ENCODE measurements at places on chromosomes 11 and 22. TPM values are rescaled to one million over a fixed set of nuclear protein-coding genes. Genes with fewer than 3 reads are reported as not detected.

Gene MYO7A
- not detected for total RNA-seq

Gene CARD18
- not detected for total RNA-seq

Gene PDGFD
- total RNA-seq = 7.2 TPM

Gene EI24
- 93.3 TPM for total RNA-seq

Gene OR11H1
- not detected for total RNA-seq

Gene MIOX
- total RNA-seq = not detected

Gene ZP1
- 1.6 TPM for total RNA-seq

Gene APOL6
- total RNA-seq = 11.6 TPM

Gene MRPL23
- 66.0 TPM for total RNA-seq

Gene TFIP11
- 32.4 TPM for total RNA-seq

Gene MYOD1
- total RNA-seq = 5.3 TPM

All from epithelial cell of alveolus of lung (primary cell).